Caki2 (cell line): ENCODE measurements at places on chromosomes 5 and 9. TPM values are rescaled to one million over a fixed set of nuclear protein-coding genes. Genes with fewer than 3 reads are reported as not detected.

The FYB1 gene
- not detected in 2 replicates for total RNA-seq

The EIF4E1B gene
- total RNA-seq = not detected in 2 replicates

The HMCN2 gene
- not detected in 2 replicates for total RNA-seq

The FREM1 gene
- not detected in 2 replicates for total RNA-seq

The SPINK7 gene
- total RNA-seq = not detected in 2 replicates

The LCN12 gene
- not detected in 2 replicates for total RNA-seq

The TXNDC8 gene
- total RNA-seq = not detected in 2 replicates

The KCNIP1 gene
- total RNA-seq = not detected in 2 replicates

The TMEM267 gene
- 16.3 and 23.1 TPM in 2 replicates for total RNA-seq

GRCh38 chr9:131856105-131856504 is 116.2 kb upstream of the RAPGEF1 start:
- no peak for DNase-seq

GRCh38 chr5:127254729-127255284 is 35.8 kb upstream of the MEGF10 start:
- peak; percentile 18 for DNase-seq

DNA sequence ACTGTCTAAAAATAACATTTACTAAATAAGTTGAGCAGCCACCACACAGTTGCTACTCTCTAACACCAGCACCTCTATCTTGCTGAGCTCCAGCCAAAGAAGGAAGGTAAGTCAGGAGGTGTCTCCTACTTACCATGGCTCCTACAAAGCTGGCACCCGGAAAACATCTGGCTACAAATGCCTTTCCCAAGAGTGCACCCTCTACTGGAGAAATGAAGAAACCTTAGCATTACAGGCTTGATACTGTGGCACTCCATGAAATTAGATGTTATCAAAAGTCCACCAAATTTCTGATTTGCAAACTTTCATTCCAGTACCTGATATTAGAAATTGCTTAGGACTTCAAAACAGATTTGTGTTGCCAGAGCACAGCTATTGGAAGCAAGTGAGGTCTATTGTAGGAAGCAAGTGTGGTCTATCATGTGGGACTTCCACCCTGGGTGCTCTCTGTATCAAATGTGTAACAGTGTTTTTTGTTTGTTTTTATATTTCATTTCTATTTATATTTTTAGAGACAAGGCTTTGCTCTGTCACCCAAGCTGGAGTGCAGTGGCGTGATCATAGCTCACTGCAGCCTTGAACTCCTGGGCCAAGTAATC is 25.7 kb upstream of the RFK start:
- DNase-seq = no peak

DNA sequence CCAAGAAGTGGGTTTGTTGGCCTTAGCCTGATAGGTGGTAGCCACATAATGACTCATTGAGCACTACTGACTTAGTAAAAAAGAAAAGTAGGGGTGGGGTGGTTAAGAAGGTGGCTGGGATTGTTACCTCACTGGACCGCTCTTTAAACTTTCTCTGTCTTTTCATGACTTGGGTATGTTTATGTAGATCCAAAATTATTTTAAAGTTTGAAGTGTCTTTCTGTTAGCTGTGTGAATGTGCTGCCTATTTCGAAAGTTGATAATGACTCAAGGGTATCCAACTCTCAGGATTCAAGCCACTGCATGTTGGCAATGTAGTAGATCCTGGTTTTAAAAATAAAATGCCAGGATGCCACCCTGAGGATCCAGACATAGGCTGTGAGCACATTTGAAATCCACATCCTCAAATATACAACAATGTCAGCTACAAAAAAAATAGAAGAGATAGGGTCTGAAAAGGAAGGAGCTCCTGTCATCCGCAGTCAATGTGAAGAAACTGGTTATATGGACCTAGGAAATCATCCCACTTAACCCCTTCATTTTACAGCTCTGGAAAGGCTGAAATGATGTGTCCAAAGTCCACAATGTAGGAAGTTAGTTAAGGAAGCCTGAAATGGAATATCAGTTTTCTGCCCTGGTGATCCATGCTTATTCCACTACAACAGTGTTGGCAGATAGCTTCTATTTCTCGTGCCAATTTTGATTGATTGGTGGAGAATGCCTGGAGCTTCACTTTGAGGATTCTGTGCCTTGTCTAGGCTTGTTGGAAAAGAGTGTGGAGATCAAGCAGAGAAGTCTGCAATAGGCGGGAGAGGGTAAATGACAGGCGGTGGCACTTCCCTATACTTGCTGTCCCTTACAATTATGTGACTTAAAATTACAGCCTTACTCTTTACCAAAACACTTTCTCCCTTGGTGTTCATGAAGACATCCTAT is 23.4 kb downstream of the ZNF462 start:
- no peak for DNase-seq

GRCh38 chr5:180116077-180116999 is 44.8 kb upstream of the RNF130 start:
- DNase-seq = no peak

DNA sequence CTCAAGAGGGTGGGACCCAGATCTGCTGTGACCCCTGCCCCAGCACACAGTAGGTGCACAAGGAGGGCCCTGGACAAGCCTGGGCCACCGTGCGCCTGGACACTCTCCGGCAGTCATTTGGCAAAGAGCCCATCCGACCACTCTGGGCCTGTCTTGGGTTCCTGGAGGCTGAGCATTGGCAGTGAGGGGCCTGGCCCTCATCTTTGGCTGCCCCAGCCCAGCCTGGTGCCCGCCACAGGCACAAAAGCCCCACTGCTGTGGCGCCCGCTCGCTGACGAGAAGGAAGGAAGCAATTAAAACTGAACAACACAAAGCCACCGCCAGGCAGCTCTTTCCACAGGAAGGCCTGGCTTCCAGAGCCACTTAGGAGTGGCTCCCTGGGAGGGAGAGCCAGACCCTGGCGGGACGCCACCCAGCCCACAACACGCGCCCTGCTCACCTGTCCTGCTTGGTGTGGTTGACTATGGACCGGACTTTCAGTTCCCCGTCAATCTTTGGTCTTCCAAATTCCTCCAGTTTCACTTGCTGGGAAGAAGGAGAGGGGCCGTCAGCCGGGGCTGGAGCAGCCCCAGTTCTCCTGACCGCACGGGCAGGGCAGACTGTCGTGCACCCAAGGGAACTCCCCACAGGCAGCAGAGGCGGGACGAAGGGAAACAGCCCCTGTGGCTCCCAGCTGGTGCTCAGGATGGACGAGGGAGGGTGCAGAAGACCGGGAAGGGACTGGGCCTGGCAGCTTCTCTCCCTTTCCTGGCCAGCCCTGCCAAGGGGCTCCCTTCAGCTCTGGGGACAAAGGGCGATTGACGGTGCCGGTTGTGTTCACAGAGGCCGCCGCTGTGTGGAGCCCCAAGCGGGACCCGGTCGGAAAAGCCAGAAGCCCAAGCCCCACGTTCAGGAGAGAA is 50.9 kb upstream of the SARDH start:
- DNase-seq = no peak

DNA sequence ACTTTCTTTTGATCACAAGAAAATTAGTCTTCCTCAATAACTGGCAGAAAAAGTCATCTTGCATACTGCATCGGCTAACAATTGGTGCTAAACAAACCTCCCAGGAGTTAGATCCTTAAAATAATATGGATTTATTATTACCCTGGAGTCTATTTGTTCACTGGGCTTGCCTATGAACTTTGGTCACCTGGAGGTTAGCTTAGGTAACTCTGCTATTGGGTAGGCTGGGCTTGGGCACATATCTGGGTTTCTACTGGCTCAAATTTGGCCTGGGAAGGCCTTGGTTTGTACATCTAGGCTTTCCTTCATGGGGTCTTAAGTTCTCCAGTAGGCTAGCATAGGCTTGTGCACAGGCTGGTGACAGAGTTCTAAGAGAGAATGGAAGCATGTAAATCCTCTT is 279.9 kb downstream of the RASEF start:
- DNase-seq = no peak

DNA sequence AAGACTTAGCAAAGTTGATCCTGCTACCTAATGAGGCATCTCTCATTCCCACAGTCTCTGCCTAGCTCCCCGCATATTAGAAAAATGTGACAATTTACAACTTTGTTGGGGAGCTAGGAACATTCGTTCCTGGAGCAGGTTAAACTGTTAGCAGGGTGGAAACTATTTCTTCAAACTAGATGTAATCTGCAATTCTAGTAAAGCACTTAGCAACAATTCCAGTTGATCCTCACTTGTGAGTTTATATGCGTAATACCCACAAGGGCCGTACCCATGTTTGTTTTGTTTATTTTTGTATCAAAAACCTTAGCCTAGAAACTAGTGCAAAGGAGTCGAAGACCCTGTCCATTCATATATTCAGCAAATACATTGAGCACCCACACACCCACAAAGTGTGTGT is 175.8 kb upstream of the DMAC1 start:
- no peak for DNase-seq

DNA sequence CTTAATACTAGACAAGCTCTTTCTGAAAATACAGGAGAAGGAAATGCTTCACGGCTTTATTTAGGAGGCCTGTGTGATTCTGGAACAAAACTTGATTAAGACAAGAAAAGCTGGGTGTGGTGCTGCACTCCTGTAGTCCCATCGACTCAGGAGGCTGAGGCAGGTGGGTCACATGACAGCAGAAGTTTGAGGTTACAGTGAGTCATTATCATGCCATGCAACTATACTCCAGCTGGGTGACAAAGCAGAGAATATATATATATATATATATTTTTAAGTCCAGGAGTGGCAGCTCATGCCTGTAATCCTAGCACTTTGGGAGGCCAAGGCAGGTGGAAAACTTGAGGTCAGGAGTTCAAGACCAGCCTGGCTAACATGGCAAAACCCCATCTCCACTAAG is 33.1 kb upstream of the SPIN1 start:
- DNase-seq = peak; percentile 5

DNA sequence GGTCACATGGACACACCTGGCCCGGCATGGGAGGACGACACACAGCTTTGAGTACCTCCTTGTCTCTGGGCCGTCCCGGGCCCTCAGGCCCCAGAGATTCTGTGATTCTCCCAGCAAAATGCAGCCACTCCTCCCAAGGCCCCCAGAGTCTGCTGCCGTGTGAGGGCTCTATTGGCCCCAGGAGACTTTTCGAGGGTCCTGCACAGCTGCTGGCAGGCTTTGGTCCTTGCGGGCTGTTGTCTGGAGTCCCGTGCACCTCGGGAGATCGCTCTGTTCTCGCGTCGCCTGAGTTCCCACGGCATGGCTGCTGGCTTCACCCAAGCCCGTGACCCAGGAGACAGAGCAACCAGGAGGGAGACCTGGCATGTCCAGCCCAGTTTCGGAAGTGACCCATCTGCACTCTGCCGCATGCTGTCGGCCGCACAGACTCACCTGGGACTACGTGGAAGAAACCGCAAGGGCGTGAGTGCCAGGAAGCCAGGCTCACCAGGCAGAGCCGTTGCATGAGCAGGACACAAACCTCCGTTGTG is 46.8 kb upstream of the NKD2 start:
- DNase-seq = no peak

DNA sequence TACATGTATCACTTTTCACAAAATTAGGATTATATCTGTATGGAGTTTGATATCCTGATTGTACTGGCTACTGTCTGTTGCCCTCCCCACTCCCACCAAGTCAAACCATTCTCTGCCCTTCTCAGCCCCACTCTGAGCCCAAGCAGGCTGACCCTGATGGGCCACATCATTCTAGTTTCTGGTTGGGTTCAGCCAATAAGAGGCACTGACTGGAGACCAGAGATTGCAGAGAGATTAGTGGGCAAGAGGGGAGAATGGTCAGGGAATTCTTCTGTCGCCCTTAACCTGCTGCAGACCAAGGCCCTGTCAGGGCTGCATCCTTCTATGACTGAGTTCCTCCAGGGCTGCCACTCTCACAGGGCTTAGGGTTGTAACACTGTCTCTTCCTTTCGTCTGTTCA is 2.7 kb downstream of the HSPB3 start:
- DNase-seq = no peak

DNA sequence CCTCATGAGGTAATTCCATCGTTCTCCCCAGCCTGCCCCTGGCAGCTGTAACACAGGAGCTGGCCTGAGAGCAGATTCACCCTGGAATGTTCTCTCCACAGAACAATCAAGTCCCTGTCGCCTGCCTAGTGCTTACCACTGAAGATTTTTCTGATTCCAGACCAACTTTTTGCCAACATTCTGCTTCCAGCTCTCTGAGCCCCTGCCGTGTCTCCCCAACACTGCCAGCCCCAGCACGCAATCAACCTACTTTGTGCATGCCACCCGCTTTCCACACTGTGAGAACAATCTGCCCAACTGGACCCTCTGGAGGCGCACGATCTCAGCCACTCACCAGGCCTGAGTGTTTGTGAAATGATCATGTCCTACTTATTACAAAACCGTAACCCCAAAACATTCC is 62.6 kb downstream of the PSMB7 start:
- no peak for DNase-seq

DNA sequence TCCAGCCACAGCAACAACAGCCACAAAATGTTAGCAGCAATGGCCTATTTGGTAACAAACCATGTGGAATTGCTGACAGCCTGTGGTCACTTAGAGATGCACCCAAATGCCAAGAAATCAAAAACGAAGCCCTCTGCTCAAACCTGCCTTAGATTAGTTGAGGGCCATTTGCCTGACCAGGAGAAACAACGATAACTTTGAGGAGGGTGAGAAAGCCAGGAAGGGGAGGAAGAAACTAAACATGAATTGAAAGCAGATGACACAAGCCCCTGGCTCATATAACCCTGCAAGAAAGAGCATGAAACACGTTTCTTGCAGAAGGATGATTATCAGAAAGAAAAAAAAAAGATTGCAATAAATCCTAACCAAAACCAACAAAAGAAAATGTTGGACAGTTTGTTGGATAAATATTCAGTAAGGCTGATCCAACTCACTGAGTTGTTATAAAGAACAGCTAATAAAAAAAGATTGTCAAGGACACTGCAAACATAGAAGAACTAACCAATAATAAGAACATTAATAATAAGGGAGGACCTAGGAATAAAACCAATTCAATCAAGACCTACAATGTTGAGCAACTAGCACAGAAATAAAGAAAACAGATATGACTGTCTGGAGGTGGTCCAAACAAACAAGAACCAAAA is 140.5 kb upstream of the SLC30A5 start:
- DNase-seq = no peak

DNA sequence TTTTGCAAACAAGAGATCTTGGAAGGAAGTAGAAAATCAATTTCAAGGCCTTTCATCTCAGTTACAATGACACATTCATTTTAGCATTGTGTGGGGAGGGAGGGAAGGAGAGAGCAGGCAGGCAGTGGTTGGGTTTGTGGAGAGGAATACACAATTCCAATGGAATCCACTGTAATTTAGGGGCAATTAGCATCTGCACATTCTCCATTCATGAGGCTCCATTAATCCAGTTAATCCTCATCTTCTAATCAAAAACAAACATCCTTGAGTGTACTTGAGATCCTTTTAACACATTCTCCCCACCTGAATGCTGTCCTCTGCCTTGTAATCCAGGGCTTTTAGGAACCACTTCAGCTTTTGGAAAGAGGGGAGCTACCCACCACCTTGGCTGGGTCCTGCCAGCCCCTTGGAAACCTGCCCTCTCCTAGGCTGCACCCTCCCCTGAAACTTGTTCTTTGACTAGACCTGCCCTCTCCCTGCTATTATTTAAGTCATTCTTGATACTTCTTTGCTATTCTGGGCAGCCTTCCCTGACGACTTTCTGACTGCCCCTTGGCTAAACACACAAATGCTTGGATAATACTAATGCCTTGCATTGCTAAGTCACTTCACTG is 271.2 kb downstream of the SLIT3 start:
- DNase-seq = peak; percentile 33

- no peak for DNase-seq
Measured at GRCh38 chr9:28976684-28977083, 1403.4 kb upstream of the C9orf72 start.

GRCh38 chr5:153660919-153661318 is 170.4 kb downstream of the GRIA1 start:
- no peak for DNase-seq

GRCh38 chr9:7405924-7406604 is 393.5 kb downstream of the DMAC1 start:
- no peak for DNase-seq

GRCh38 chr5:1474866-1475543 is 29.8 kb upstream of the SLC6A3 start:
- no peak for DNase-seq
